ENCODE measurements at places on chromosomes 2 and 18.

DNA sequence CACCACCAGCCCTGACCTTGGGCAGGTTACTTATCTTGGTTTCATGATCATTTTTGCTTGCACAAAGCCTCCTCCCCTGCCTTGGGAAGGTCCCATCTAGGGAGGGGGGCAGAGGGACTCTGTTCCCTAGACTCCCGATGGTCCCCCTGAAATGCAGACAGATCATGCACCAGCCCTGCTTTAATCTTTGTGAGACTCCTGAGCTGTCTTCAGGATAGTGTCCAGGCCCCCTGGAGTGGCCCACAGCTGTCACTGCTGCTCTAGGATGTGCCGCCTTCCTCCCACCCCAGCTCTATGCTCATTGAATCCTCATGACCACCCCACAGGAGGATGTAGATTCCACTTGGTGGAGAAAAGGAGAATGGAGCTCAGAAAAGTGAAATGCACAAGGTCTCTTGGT, 28.0 kb downstream of the PCARE start:
- DNase-seq = no peak

- DNase-seq = peak; percentile 25
Measured at GRCh38 chr2:171389780-171390179, 44.0 kb downstream of the METTL8 start.

- no peak for DNase-seq
Measured at GRCh38 chr2:62243983-62244382, 48.1 kb downstream of the B3GNT2 start.

- DNase-seq = no peak
Measured at GRCh38 chr2:235833971-235834620, 334.1 kb downstream of the GBX2 start.

- no peak for DNase-seq
Measured at GRCh38 chr2:237260039-237260620, 153.8 kb downstream of the COL6A3 start.

GRCh38 chr2:71901466-71901865, 246.2 kb downstream of the CYP26B1 start:
- DNase-seq = no peak

GRCh38 chr2:151781642-151782041, 46.6 kb downstream of the ARL5A start:
- DNase-seq = no peak

- no peak for DNase-seq
Measured at GRCh38 chr2:54084600-54084999, 30.8 kb upstream of the ACYP2 start.

- no peak for DNase-seq
Measured at GRCh38 chr2:58638256-58638805, 397.2 kb upstream of the FANCL start.
